ENCODE measurements at places on chromosomes 7 and 10. TPM values are rescaled to one million over a fixed set of nuclear protein-coding genes. Genes with fewer than 3 reads are reported as not detected.

Gene UNCX
- not detected for total RNA-seq

Gene IQUB
- 0.07 TPM for total RNA-seq

DNA sequence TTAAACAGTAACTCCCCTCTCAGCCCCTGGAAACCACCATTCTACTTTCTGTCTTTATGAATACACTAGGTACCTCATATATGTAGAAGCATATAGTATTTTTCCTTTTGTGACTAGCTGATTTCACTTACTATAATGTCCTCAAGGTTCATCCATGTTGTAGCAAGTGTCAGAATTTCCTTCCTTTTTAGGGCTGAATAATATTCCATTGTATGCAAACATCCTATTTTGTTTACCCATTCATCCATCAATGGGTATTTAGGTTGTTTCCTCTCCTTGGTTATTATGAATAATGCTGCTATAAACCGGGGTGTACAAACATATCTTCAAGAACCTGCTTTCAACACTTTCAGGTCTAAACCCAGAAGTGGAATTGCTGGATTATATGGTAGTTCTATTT lies 125.3 kb downstream of the SGMS1 start:
- H3K27me3 ChIP-seq: no peaks in the 10 kb centered on the region
- H3K36me3 ChIP-seq: peaks cover 15% of the 10 kb centered on the region
- H3K27ac ChIP-seq: no peak overlapping the region
- peaks cover 49% of the 10 kb centered on the region for H3K4me1 ChIP-seq
- H3K4me3 ChIP-seq: no peak overlapping the region

GRCh38 chr10:105494303-105494702 lies 853.2 kb downstream of the SORCS3 start:
- H3K4me1 ChIP-seq: no peaks in the 10 kb centered on the region
- no peak overlapping the region for H3K27ac ChIP-seq
- no peak for DNase-seq
- no peak overlapping the region for H3K4me3 ChIP-seq
- no peaks in the 10 kb centered on the region for H3K36me3 ChIP-seq

- H3K36me3 ChIP-seq: no peaks in the 10 kb centered on the region
- no peaks in the 10 kb centered on the region for H3K4me1 ChIP-seq
- H3K27ac ChIP-seq: no peak overlapping the region
- DNase-seq: no peak
- H3K4me3 ChIP-seq: no peak overlapping the region
- no peaks in the 10 kb centered on the region for H3K27me3 ChIP-seq
Observed at GRCh38 chr7:152579070-152579469, 96.9 kb downstream of the XRCC2 start.
